ENCODE measurements at places on chromosomes 11 and 22. TPM values are rescaled to one million over a fixed set of nuclear protein-coding genes. Genes with fewer than 3 reads are reported as not detected.

Gene NXPE2
- 1.8 TPM for total RNA-seq

Gene C11orf87
- not detected for total RNA-seq

Gene CASP4
- total RNA-seq: 101 TPM

Gene PHF21B
- total RNA-seq: 4.1 TPM

Gene DYNC2H1
- 46.2 TPM for total RNA-seq

Gene DDI1
- not detected for total RNA-seq

DNA sequence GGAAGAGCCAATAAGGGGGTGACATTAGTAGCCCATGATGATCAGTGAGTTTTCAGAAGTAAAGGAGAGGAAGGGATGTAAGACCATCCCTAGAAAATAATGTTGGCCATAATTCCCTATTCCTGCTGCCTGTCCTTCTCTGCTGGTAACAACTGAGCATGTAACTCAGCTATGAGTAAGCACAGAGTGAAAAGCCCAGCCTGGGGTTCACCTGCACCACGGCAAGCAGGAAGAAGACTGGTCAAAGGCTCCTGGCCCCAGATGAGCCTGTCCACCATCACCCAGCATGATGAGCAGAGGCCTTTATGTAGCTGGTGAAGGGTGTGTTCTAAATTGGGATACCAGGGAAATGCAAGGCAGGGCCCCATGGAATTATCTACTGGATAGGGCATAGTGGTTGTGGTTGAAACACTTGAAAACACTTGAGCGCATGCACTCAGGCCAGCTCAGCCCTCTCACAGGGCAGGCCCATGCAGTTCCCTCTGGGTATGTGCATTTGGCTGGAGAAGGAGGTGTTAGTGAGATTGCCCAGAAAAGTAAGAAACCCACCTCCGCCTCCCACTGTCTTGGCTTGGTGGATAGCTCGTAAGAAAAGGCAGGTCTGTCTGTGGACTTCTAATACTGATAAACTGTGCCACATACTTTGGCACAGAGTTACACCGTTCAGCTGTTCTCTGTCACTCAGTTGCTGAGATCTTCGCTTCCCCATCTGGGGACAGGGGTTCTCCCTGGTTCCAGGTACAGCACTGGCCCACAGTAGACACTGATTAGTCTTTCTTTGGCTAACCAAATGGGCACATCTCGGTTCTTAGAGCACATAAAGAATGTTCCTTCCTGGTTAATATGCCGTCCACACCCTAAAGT is 86.8 kb downstream of the AMOTL1 start:
- DNase-seq: no peak

GRCh38 chr11:6755303-6755952 is 16.3 kb downstream of the OR2AG2 start:
- DNase-seq: no peak

GRCh38 chr11:62457478-62457877 is 38.6 kb downstream of the SCGB1A1 start:
- no peak for DNase-seq

- DNase-seq: no peak
Observed at GRCh38 chr11:75625991-75626888, 42.6 kb downstream of the MAP6 start.

DNA sequence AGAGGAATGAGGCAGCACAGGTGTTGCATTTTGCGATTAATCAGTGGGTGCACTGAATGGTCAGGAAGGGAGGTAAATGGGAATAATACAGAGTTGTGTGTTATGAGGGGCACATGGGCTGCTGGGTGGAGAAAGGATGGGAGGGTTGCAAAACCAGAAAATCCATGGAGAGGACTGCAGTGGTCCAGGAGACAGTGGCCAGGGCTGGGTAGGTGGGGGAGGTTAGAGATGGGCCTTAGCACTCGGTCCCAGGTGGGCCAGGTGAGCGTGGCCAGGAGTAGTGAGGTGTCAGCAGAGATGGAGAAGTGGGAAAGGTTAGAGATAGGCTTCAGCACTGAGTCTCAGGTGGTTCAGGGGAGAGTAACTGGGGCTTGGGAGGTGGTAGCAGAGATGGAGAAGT is 399.1 kb upstream of the LARGE1 start:
- no peak for DNase-seq

DNA sequence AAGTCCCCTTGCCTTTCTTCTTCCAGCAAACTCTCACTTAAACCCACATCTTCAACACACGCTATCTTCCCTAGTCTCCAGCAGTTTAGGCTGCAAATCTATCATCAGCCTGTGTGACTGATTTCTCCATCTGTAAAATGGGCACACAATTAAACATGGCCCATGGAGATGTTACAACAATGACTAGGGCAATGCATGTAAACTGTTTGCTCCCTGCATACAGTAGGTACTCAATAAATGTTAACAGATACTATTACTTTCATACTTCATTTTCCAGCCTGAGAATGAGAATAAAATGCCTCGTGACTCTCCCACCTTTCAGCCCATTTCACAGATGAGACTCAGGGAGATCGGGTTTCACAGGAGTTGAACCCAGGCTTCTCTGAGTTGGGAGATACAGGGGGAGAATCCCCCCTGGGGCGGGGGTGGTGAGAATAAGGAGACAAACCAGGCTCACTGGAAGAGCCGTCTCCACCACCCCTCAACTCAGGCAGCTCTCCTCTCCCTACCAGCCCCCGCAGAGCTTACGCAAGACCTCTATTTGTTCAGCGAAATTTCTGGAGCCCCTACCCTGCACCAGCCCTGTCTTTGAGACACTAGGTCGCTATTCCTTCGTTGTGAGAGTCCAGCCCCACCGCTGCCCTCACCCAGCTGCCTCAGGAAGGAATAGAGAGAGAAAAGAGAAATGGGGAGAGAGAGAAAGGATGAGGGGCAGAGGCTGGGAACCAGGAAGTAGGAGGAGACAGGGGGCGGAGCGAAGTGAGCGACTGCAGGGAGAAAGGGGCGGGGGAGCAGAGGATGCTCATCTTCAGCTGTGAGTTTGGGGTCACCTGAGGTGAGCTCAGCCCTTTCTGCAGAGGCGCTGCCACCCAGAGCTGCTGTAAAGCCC is 42.1 kb upstream of the KLHL35 start:
- DNase-seq: no peak

- DNase-seq: no peak
Observed at GRCh38 chr11:32288276-32288675, 147.1 kb downstream of the WT1 start.

DNA sequence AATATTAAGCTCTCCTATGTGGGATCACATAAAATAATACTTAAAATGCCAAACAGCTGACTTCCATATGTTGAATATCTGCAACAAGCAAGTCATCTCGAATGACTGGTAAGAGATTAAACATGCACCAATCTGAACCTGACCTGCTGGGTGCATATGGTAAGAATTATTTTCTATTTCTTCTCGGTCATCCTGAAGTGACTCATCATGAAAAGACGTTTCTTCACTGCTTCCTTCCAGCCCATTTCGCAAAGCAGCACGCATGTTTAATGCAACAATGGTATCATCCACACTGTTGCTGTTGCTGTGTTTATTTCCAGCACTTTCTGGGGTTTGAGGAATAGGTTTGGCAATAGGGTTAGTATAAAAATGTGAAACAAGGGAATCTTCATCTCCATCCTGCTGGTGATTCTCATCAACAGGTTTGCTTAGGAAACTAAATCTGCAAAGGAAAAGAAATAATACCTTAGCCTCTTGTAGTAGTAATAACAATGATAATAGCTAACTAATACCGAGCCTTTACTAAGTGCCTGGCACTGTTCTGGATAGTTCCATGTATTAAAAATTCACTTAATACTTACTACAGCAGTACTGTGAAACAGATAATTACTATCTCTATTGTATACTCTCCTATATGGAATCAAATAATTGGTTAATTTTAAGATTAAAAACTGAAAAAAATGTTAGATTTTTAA is 52.0 kb upstream of the CHRNA10 start:
- no peak for DNase-seq

DNA sequence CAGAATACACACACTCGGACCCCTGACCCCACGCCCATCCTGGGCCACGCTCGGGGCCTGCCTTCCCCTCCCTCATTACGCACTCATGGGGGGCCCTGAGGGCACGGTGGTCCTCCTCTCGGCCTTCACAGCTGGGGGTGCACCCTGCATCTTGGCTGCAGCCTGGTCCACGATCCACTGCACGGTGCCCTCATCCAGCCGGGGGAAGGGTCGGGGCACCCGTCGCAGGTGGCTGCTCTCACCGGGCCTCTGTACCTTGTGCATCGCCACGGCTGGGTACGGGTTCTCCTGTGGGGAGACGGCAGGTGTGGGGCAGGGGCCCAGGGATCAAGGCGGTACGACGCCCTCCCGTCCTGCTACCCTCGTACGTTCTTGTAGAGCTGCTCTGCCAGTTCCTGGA is 10.4 kb downstream of the SBF1 start:
- no peak for DNase-seq

GRCh38 chr11:61840371-61840770 is 12.3 kb downstream of the FADS2 start:
- DNase-seq: no peak

DNA sequence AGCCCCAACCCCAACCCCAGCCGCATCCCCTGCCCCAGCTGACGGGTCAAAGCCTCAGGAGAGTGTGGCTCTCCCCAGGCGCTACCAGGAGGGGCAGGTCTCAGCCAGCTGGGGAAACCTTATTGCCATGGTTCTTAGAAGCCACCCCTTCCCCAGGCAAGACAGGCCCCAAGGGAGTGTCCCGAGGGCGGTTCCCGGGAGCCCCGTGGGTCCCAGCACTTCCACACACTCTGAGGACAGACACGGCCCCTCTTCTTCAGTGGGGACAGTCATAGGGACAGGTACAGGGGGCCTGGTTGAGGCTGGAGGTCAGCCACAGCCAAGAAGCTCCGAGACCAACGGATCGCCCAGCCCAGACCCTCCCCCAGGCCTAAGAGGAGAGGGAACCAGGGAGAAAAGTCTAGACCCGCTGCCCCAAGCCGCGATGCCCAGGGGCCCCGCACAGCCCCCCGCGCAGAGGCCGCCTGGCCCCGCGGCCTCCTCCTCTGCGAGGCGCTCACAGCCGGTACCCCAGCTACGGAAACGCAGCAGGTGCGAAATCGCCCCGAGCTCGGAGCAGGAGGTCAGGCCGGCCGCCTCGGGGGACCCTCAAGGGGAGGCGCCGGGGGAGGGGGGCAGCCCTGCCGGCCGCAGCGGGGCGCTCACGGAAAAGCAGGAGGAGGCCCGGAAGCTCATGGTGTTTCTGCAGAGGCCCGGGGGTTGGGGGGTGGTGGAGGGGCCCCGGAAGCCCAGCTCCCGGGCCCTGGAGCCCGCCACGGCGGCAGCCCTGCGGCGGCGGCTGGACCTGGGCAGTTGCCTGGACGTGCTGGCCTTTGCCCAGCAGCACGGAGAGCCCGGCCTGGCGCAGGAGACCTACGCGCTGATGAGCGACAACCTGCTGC is 2.6 kb downstream of the KLHDC7B start:
- no peak for DNase-seq

DNA sequence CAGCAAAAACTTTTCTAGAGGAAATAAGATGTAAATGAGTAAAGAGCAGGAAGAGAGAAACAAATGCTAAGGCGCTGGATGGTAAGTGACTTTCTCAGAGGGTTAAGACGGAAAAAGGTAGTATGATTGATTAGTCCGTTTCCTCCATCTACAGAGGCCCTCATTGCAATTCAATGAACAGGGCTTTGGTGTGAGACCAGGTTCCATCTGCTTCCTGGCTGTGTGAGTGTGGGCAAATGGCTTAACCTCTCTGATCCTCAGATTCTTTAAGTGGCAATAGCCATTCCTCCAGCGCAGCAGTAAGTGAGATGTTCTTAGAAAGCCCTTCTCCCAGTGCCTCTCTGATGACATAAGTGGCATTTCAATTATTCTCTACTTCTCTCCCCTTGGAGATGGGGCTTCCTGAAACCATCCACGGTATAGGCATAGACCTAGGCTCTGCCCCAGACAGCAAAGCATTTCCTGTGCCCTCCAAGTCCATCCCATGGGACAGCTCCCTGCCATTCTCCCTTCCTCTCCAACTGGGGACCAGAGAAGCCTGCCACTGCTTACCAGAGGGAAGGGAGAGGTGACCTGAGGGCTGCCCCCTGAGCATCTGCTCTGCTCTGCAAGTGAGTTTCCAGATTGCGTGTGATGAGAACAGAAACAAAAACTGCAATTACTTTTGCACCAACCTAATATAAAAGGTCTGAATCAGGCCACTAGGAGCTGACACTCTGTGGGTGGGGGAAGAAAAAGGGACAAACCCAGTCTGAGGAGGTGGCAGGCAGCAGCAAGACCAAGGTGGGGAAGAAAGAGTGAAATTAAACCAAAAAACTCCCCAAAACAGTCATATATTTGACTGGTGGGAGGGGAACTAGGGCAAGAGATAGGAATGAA is 12.7 kb upstream of the CD44 start:
- DNase-seq: no peak

- DNase-seq: no peak
Observed at GRCh38 chr11:70601861-70602538, 203.7 kb downstream of the CTTN start.

GRCh38 chr11:9057888-9058287 is 33.5 kb downstream of the SCUBE2 start:
- no peak for DNase-seq

DNA sequence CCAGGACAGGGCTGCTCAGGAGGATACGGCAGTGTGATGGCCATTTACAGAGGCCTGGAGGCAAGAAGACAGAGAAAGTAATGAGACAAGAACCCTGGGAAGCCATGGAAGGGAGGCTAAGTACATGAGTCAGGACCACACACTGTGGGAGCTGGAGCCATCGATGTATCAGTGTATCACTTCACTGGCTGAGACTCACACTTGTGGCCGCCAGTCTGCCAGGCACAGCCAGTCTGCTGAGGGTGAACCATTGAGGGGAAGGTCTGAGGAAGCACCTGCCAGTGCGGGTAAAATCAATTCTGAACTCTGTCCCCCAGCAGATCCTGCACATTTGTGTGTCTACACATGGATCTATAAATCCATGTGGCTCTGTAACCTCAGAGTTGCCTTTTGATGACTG is 195.6 kb downstream of the GRIK4 start:
- DNase-seq: no peak

DNA sequence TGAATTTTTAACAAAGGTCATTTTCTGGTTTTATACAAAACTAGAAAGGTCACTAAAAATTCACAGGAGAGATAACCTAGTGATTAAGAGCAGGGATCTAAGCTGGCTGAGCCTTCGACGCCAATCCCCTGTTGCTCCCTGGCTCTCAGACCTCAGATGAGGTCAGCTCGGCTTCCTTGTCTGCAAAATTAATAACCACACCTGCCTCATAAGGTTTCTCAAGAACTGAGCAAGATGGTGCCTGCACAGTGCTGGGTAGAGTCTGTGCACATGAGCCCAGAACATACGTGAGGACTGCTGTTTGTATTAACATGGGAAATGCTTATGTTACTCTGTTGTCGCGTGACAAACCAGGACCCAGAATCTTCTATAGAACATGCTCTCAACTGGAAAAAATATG is 24.4 kb upstream of the CD5 start:
- DNase-seq: no peak

- DNase-seq: no peak
Observed at GRCh38 chr22:41898645-41899044, 16.2 kb downstream of the SHISA8 start.

- no peak for DNase-seq
Observed at GRCh38 chr22:46738647-46739093, 618 bp upstream of the CERK start.

DNA sequence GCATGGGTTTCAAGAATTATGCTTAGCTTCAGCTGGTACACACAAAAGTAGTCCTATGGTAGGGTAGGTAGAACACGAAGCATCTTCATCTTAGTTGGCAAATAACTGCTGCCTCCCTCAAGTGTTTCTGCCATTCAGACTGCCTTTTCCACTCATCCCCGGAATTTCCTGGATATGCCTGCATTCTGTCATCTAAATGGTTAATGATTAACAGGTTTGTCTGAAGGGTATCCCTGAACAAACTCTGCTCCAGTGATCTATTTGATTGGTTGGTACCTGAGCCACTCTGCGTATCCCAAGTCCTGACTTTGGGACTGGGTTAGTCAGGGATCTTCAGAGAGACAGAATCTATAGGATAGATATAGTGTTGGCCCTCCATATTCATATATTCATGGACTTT is 272.3 kb upstream of the RAG2 start:
- no peak for DNase-seq
